ENCODE measurements at places on chromosomes 5 and 9. TPM values are rescaled to one million over a fixed set of nuclear protein-coding genes. Genes with fewer than 3 reads are reported as not detected.

GRCh38 chr5:152511531-152512132 lies 106.6 kb upstream of the NMUR2 start:
- DNase-seq: no peak

GRCh38 chr9:95230046-95230445 lies 87.5 kb downstream of the FANCC start:
- DNase-seq: peak; percentile 28

DNA sequence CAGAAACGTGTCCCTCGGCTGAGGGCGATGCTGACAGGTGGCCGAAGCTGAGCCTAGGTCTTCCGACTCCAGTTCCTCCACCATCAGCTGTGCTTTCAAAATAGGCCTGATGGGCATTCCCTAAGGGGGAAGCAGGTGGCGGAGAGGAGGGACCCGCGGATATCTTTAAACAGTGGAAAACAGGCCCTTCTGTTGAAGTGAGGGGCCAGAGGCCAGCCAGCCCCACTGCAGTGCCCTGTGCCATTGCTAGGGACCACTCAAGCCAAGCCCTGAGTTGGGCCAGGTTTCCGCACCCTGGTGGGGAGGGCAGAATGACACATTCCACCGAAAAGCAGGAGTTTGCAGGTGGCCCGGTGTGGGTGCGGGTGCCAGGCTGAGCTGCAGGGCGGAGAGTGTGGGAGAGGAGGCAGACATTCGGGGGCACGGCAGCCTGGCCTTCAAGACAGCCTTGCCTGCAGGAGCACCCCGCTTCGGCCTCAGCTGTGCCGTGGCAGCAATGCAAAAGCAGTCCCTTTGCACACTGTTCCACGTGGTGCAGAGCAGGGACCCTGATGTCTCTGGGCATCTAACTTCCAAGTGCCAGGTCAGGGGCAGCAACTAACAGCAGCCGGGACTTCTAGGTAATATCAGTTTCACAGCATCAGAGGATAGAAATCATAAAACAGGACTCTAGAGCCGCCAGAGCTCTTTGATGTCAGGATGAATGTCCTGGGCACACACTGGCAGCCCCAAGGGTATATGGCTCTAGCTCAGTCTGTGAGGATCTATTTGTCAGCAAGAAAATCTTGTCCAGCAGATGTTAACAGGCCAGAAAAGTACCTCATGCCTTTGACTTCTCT lies 17.2 kb downstream of the HNRNPH1 start:
- no peak for DNase-seq

DNA sequence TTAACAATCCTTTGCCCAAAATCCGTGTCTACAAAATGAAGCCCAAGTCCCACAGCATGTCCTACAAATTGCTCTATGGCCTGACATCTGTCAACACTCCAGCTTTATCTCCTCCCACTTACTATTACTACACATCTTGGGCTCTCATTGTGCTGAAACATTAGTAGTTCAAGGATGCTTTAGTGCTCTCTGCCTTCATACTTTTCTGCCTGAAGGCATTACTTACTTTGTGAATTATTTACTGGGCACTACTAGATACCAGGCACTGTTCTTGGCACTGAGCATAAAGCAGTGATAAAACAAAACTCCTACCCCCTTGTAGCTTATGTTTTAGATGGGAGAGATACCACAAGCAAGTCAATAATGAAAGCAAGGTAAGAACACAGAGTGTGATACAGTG lies 113.4 kb downstream of the TTLL11 start:
- no peak for DNase-seq

- no peak for DNase-seq
These were observed 183.8 kb upstream of the CD180 start for GRCh38 chr5:67380431-67380830.

DNA sequence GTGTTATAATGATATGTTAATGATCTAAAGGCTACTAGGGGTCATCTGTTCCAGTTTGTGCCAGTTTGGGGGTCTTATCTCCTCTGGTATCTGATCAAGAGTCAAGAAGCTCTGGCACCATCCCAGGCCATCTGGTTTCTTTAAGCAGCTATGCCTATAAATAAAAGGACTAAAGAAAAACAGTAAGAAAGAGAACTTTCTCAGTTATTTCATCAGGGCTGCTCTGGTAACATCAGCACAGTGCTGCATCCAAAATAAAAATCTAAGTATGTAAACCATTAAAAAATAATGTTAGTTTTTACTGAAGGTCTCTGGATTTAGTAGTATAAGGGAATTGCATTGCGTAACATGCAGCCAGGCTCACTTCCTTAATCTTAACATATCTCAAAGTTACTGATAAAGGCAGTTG lies 185.0 kb downstream of the NR2F1-AS1 start:
- DNase-seq: no peak

DNA sequence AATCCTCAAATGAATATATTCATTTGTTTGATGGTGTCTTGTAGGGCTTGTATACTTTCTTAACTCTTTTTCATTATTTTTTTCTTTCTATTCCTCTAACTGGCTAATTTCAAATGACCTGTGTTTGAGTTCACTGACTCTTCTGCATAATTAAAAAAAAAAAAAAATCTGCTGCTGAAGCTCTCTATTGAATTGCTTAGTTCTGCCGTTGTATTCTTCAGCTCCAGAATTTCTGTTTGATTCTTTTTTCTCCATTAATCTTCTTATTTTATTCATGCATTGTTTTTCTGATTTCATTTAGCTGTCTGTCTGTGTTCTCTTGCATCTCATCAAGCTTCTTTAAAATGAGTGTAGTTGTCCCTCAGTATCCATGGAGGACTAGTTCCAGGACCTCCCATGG lies 244.6 kb downstream of the ROR2 start:
- DNase-seq: no peak

DNA sequence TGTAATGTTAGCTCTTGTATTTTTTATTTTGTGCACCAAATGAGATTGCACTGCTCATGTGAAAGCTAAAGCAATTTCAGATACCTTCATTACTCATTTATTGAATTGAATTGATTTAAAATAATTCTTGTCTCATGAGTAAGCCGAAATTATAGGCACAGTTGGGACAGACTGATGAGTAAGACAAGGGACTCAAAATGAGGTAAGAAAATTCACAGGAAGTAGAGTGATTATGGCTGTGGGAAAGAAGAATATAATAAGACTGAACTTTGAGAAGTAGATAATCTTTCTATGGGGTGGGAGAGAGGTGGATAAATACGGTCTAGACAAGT lies 51.1 kb downstream of the NUDT12 start:
- DNase-seq: no peak

DNA sequence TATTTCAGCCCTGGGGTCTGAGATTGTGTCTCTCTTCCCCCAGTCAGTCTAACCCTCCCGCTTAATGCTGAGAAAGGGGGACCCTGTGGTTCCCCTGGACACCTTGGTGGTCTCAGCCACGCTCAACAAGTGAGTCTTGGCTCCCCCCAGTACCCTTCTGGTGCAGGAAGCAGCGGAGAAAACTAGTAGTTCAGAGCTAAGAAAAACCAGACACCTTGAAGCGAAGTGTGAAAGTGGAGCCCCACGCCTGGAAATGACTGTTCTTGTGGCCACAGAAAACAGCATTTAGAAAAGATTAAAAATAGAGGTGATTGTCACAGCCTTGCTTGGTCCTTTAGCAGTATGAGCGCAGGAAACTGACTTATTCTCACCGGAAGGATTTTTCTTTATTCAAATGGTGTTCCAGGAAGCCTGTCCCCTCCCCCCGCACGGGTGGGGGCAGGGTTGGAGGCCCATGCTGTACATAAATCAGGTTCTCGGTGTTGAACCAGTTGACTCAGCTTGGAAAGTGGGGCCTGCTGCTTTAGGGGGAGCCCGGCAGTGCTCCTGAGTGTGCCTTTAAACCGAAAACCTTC lies 8.1 kb downstream of the ARPC5L start:
- DNase-seq: peak; percentile 75

GRCh38 chr9:82546136-82546535 lies 516.8 kb downstream of the RASEF start:
- DNase-seq: no peak

GRCh38 chr9:99231711-99232110 lies 9.6 kb downstream of the SEC61B start:
- DNase-seq: no peak

- no peak for DNase-seq
These were observed 318.4 kb upstream of the SEMA6A start for GRCh38 chr5:116892993-116893392.

DNA sequence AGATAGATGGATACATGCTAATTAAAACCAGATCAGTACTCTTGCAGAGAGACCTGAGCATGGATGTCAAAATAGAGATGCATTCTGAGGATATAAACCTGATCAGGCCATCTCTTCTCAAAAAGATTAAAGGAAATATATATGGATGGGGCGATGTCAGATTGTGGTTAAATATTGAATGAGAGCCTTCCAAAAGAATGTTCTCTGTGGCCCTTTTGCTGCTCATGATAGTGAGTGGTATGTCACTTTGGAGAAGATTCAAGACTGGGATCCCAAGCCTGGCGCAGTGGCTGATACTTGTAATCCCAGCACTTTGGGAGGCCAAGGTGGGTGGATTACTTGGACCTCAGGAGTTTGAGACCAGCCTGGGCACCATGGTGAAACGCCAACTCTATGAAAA lies 20.5 kb downstream of the ZNF131 start:
- DNase-seq: no peak

DNA sequence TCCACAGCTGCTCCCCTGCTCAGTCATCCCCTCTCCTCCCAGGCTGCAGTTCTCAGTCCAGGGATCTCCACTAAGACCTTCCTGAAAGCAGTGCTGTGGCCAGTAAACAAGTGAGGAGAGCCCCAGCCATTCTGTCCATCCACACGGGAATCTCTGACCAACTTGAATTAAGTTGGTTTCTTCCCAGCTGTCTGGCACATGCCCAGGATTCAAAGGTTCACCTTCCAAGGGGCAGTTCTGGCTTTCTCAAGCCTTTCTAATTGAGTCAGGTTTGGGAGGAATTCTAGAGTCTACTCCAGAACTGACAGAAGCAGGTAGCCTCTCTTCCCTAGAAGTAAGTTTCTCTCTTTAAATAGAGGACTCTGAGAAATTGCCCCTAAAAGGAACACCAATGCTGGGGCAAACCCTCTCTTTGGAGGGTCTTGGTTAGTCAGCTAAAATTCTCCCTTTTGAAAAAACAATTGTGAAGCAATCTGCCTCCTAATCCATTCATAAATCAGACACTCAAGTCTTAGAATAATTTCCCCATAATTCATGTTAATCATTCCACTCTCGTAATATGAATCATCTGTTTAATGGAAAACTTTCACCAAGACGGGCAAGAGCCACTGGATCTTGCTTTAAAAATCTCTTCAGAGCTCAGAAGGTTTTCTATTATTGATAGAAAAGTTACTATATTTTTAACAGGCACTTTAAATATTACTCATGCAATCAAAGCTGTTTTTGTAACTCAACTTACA lies 133.8 kb downstream of the SPOCK1 start:
- no peak for DNase-seq

GRCh38 chr5:153222936-153223335 lies 267.5 kb upstream of the GRIA1 start:
- DNase-seq: no peak

DNA sequence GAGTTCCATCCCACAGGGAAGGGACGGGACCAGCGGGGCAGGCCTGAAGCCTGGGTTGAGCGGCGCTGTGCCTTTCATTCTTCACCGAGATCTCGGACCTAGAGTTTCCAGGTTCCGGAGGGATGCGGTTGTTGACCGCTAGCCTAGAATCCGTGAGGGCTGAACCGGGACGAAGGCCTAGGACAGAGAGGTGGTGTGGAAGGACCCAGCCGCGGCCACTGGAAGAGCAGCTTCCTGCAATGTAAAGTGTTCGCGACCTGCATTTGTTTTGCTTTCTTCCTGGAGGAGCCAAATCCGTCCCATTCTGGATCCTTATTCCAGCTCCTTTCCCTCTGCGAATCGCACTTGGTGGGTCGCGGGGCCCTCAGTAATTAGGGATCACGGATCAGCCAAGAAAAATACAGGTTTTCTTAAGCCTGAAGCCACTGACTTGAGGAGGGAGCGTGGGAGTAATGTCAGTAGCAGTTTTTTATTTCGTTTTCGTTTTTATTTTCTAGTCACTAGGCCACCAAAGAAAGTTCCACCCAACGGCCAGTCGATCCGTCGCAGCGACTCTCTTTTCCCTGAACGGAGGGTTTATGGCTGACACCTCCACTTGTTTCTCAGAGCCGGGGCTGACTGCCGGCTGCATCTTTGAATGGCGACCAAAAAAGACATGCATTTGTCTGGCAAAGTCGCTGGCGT lies 48.6 kb downstream of the ANXA2R start:
- no peak for DNase-seq

DNA sequence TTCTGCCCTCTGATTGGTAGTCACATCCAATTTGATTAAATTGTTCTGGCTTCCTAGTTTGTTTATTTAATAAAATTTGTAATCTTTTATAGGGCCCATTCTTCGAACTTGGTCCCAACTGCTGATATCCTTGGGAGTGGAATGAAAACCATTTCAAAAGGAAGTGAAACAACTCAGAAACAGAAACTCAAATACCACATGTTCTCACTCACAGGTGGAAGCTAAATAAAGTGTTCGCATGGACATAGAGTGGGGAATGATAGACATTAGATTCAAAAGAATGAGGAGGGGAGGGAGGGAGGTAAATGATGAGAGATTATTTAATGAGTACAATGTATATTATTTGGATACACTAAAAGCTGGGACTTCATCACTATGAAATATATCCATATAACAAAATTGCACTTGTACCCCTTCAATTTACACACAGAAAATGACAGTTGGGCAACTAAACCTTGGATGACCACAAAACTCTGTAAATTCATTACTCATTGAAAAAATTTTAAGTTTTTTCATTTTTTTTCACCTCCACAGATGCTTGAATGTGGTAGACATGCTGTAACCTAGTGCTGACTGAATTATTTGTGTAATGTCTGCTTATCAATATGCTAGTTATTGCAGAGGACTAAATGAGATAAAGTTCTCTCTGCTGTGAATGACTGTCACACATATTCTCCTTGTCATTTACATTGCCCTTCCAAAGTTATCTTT lies 16.0 kb downstream of the ATP10B start:
- DNase-seq: no peak

Gene ALDH1B1
- polyA plus RNA-seq: 30.9 TPM

Gene SLC36A3
- polyA plus RNA-seq: not detected

Gene ADGRD2
- polyA plus RNA-seq: not detected

Gene PLAC8L1
- 0.52 TPM for polyA plus RNA-seq

Gene OSTF1
- 30.3 TPM for polyA plus RNA-seq

Measured in hepatocyte (in vitro differentiated cells).